Putamen (tissue), 1 donor: ENCODE measurements at places on chromosomes 1 and 21.

DNA sequence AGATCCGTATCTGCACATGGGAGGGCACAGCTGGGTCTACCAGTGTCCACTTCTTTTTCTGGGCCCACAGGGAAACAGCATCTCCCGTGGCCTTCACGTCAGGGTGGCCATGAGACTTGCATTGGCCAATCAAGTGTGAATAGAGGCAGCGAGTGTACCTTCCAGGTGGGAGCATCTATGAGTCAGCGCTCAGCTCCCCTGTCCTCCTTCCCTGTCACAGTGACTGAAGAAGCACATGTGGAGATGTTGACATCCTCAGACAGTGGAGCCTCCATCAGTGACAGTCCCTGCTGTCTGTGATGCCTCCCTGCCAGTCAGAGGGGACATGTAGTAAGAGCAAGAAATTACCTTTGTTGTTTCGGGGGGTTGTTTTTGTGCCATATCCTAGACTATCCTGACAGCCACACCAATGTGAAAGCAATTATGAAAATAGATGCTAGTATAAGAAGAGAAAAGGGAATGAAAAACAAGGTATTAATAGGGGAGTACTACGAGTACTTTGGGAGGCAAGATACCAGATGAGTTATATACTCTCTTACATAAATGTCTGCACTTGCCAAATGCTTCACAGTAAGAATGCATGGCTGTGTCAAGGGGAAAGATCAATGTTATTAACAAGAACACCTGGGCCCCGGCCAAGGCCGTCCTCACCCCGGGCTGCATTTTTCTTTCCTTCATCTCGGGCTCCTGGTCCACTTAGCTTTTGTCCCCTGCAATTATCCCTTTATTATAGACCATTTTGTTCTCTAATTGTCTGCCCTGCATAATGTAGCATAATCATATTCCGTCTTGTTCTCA lies 86.0 kb downstream of the MATN1 start:
- DNase-seq = no peak

- no peak for DNase-seq
These were observed 99.7 kb downstream of the NOS1AP start for GRCh38 chr1:162169031-162169790.

GRCh38 chr1:147635342-147635741 lies 35.0 kb downstream of the ACP6 start:
- DNase-seq = no peak

DNA sequence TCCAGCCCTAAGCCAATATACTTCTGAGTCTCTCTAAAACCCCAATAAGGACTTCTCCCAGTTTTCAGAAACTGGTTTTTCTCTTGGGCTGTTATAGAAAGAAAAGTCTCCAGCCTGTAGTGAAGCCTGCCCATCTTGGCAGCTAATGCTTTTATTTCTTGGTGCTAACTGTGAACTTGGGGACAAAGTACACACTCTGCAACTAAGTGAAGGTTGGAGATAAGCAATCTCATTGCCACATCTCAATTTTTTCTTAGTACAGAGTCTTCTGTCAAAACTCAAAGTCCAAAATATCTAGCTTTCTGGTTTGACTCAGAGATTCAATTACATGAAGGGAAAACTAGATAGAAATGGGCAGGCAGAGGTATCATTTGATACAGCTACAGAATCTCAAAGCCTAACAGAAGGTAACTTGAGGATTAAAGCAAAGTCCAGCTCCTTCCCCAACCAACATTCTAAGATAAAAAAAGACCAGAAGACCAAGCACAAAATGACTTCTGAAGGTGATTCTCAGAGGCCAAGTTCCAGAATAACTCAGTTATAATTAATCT lies 14.0 kb downstream of the AK2 start:
- DNase-seq = no peak

DNA sequence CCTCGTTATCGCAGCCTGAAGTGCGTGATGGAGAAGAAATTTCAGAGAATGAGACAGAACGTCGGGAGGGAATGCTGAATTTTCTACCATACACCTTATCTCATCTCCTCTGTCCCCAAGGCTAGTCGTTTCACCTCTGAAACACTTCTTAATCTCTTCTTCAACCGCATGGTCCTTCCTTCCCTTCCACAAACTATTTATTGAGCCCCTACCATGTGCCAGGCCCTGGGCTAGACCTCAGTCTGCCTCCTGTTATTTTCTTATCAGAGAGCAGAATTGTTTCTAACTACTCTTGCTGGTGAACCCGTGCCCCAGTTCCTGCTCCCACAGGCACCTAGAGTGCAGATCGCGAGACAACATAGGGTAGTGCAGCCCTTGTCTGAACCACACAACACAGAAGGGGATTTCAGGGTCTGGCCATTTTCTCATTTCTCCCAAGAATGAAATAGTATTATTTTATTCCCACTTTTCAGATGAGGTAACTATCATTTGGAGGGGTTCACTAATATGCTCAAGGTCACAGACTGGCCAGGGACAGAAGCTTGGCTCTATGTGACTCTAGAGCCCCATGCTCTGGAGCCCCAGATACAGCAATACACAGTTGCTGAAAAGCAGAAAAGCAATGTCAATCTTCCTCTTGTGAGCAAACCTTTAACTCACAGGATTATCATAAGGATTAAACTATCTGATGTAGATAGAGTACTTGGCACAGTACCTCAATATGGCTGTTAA lies 598 bp upstream of the ADIPOR1 start:
- DNase-seq = no peak

GRCh38 chr1:5098981-5099385 lies 444.6 kb downstream of the AJAP1 start:
- no peak for DNase-seq

DNA sequence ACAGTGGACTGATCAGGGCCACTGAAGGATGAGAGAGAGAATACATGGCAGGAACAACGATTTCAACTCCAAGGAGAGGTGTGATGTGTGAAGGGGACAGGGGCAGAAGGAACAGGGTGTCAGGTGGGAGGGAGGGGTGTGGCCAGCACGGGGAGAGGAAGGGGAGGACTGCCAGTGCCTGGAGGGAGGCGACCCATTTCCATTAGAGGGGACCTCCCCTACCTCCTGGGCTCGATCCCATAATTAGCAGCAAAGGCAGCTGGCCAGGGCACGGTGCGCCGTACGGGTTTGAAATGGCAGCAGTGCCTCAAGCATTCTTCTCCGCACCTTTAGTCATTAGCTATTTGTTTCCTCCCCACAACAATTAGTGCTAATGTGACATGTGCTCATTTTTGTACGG lies 22.7 kb downstream of the CRYAA start:
- no peak for DNase-seq

DNA sequence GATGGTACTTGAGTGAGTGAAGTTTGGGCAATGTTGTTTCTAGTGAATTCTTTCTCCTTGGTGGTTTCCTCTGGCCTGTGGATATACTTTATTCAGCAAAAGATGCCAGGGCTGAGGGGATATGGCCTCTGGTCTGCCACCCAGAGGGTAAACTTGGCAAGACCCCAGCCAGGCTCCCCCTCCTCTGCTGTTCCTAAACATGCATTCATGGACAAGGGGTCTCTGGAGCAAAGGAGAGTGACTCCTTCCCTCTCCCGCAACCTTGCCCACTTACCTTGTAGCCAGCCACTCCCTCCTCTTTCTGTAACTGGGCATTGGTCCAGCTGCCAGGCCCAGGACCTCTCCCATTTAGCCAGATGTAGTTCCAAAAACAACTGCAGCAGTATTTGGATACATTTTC lies 43.8 kb downstream of the RUNX3 start:
- no peak for DNase-seq

DNA sequence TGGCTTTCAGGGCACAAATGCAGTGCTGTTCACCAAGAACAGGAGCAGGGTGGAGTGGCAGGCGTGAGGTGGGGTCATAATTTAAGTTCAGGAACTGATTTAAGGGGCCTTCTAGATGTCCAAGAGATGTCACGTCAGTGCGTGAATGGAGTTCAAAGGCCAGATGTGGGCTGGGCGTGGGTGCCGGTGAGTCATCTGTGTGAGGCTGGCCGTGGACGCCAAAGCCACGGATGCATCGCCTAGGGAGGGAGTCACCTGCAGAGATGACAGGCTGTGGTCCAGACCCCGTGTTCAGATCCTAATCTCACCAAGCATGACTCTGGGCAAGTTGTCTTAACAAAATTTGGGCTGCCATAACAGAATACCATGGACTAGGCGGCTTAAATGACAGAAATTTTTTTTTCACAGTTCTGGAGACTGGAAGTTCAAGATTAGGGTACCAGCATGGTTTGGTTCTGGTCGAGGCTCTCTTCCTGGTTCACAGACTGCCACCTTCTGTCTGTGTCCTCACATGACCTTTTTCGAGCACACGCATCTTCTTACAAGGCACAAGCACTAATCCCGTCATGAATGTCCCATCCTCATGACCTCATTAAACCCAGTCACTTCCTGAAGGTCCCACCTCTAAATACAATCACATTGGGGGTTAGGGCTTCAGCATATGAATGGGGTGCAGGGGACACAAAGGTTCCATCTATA lies 109.6 kb downstream of the PRDM2 start:
- no peak for DNase-seq

DNA sequence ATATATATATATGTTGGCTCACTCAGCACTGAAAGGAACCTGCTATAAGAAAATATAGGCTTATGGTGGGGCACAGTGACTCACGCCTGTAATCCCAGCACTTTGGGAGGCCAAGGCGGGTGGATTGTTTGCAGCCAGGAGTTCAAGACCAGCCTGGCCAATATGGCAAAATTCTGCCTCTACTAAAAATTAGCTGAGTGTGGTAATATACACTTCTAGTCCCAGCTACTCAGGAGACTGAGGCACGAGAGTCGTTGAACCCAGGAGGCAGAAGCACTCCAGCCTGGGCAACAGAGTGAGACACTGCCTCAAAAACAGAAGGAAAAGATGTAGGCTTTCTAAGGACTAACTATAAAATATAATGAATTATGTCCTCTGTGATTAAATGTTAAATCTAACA lies 14.6 kb upstream of the MUTYH start:
- no peak for DNase-seq

DNA sequence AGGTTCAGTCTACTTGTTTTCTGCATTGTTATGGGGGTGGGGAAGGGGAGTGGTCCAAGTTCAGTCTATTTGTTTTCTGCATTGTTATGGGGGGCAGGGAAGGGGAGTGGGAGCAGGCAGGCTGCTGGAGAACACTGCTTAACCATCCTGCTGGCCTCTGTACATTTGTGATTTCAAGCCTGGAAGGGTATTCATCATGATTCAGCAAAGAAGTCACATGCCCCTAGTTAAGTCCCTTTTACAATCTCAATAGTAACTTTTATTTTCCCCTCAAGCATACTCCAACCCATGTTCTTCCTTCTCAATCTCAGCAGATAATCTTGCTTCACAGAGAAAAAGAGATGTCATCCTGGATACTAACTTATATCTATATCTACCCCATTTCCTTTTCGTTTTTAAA lies 7.9 kb downstream of the LYST start:
- no peak for DNase-seq

GRCh38 chr1:9435153-9435636 lies 104.1 kb upstream of the SLC25A33 start:
- DNase-seq = no peak

DNA sequence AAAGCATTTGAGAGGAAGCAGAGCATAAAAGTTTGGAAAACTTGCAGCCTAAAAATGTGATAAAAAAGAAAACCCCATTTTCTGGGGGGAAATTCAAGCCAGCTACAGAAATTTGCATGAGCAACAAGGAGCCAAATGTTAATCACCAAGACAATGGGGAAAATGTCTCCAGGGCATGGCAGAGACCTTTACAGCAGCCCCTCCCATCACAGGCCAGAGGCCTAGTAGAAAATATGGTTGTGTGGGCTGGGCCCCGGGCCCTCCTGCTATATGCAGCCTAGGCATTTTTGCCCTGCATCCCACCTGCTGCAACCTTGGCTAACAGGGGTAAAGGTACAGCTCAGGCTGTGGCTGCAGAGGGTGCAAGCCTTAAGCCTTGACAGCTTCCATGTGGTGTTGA lies 299.6 kb upstream of the NCAM2 start:
- no peak for DNase-seq

- no peak for DNase-seq
These were observed 75.6 kb upstream of the SLFNL1 start for GRCh38 chr1:41097105-41097504.

- no peak for DNase-seq
These were observed 126.7 kb downstream of the EIF4G3 start for GRCh38 chr1:21050031-21050430.

DNA sequence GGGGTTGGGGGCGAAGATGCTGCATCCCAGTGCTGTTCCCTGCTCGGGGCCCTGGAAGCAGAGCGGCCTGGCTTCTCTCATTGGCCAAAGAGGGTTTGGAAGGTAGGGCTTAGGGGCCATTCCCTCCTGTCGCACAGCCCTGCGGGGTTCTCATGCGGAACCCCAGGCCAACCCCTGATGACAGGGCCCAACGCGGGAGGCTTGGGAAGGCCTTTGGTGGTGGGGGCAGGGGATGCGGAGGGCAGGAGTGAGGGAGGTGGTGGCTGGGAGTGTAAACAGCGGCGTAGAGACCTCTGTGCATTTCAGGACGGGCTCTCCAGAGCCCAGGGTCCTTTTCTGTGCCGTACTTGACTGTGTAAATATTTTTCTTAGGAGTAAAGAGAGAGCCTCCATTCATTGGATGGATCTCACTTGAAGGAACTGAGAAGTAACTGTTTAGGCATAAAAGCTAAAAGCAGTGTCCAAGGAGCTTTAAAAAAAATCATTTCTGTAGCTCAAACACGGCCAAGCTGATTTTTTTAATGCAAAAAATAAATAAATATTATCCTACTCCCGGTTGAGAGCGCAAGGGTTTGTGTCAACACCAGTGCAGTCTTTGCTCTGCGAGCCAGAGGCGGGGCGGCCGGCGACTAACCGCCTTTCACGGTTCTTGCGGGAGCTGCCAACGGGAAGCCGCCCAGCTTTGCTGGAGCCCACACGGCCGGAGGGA lies 169.1 kb downstream of the PRDM16 start:
- peak; percentile 57 for DNase-seq

- DNase-seq = no peak
These were observed 21.0 kb upstream of the FUCA1 start for GRCh38 chr1:23889074-23889473.

DNA sequence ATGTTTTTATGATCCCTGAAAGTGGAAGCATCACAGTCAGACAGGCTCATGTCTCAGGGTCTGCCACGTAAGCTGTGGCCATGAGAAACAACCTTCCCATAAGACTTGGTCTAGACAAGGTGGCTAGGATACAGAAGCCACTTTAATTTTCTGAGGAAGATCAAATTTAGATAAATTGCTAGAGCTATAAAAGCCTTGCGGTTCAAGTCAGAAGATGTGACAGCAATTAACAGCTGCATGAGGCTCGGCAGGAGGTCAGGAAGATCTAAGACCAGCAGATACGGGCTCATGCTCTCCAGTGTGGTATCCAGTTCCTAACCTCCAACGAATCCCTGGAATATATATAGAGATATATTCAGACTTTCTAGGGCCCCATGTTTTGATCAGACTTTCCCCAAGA lies 577.1 kb downstream of the PLPP3 start:
- DNase-seq = no peak
